CD8-positive, alpha-beta T cell (primary cell): ENCODE measurements at places on chromosomes 6 and 20.

DNA sequence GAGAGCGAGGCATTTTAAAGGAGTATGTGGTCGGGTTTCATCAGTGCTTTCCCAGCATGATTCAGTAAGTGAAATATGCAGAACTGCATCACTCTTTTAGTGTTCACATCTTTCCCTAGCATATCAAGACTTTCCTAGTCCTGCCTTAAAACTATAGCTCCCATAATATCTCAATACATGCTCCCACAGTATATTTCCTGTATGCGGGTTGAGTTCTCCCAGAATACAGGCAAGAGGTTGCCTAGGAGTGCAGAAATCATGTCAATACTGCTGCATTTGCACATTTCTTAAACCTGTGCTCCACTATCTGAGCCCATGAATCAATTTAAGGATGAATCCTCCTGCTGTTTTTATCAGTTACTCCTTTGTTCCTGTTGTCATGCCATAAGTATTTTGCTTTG is 386.6 kb upstream of the SLC35B3 start:
- no peak for DNase-seq

GRCh38 chr6:157607317-157608109 is 215.5 kb upstream of the SNX9 start:
- DNase-seq: no peak

DNA sequence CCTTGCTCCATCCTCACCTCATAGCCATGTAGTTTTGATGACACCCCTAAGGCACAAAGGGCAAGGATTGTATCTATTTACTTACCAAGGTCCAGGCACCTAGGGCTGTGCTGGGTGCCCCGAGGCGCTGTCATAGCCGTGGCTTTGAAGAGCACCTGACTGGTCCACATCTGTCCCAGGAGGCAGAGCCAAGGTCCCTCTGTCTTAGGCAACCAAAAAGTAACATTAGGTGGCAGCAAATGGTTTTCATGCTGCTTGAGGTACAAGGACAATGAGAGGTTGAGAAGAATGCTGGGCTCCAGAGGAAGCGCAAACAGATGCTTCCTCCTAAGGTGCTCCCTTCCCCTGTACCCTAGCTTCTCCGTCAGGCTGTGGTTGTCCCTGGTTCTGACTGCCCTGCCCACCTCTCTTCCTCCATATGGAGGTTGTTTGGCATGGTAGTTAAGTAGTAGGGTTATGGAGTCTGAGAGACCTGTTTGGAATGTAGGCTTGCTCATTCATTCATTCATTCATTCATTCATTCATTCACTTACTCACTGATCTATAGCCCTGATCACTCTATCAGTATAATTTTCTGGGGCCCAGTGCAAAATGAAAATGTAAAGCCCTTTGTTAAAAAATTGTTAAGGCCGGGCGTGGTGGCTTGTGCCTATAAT is 3.0 kb upstream of the UQCC2 start:
- no peak for DNase-seq

- DNase-seq: no peak
Observed at GRCh38 chr6:39803872-39804271, 11.7 kb downstream of the DAAM2 start.

DNA sequence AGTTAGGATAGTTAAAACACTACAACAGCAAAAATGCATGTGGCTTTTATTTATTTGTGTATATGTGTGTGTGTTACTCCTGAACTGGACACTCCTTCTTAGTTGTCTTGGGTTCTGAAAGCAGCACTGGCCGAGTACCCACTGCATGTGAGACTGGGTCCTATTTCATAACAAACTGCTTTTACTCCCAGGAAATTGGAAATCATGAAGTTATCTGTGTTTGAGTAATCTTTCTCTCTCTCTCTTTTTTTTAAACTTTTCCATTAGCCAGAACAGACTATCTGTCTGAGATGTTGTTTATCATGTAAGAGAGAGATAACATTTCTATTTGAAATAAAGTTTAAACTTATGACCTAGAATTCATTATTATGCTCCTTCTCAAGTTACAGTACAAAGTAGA is 110.4 kb downstream of the LIN28B start:
- no peak for DNase-seq

DNA sequence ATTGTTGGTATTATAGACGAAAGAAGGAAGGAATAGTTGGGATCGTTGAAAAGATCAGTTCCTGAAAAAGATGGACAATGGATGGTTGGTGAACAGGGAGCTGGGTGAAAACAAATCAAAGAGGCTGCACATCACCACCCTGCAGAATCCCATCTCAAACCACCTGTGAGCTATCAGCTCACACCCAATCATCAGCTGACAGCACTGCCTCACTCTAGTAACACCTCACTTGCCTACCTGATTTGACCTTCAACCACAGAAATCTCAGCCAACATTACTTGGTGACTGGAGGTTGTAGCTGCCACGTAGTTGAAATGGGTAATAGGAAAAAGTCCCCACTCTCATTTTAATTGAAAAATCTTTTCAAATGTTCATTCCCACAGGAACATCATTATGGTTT is 101.8 kb upstream of the DST start:
- DNase-seq: no peak

DNA sequence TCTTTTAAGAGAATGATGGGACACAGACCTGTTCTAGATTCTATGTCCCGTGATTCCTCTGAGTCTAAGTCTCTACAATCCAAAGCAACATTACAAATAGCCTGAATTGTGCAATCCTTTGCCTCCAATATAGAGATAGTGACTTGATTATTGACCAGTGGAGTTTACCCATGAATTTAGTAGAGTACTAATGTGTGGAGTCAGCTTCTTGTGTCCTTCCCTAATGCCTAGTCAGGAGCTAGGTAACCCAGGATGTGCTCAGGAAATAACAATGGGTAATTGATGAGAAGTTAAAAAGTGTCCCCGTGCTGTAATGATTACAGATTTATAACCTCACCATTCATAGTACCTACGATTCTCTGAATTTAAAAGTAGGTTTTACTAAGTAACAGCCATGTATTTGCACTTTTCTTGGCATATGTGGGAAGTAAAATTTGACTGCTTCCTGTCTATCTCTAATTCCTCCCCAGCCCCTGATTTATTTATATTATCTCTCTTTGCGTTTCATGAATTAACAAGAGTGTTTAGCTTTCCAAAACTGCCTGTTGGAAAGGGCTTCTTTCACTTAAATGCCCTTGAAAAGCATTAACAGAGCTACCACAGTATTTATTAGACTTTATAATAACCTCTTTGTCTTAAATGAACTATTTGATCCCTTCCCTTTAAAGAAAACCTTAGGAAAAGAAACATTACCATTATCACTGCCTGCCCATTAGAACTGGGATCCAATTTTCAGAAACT is 30.5 kb downstream of the NEDD9 start:
- no peak for DNase-seq

DNA sequence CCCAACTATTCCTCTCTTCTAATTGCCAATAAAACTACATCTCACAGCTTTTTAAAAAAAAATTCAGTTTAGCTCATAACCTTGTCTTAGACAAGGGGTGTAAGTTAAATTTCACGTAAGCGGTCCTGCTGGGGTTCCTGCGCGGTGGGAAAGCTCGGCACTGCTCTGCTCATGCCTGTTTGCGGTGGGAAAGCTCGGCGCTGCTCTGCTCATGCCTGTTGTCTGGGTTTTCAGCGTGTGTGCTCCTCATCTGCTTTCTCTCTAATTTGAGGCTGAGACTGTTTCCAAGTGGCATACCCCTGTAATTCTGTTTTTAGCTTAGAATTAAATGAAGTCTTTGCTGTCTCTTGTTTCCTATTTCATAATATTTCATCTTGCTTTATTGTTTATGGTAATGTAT is 18.6 kb downstream of the ARID1B start:
- no peak for DNase-seq

GRCh38 chr6:99802396-99803031 is 191.5 kb downstream of the MCHR2 start:
- DNase-seq: no peak

DNA sequence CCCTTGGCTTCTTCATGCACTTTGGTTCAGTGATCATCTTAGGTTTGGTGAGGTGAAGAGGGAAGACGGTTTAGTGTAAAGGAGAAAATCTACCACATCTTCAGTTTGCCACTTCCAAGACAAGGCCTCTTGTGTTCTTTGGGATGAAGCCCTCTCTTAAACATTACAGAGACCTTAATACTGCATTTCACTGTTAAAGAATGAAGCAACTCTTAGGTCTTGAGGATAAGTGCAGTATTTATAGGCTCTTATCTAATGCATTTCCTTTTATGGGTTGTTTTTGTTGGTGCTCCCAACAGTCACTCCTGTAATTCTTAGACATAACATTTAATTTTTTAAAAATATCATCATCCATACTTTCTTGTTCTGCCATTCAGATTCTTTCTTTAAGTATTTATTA is 139.9 kb upstream of the LAMP5 start:
- DNase-seq: no peak

DNA sequence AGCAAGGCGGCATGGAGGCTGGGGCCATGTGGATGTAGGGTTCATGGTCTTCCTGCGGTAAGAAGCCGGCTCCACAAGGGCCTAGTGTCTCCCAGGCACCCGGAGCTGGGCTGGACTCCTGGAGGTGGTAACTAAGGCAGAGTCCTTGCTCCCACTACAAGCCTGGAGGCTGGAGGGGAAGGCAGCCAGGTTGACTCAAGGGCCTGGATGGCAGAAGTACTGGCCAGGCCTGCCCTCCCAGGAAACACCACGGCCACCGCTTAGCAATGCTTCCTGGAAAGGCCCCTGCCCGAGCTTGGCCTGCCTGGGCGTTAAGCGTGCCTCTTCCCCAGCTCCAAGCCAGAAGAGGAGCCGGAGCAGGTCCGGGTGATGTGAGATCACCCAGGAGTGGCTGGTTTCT is 182.0 kb downstream of the ZDHHC14 start:
- DNase-seq: no peak

GRCh38 chr6:38695933-38696332 is 7.0 kb downstream of the GLO1 start:
- no peak for DNase-seq
